ENCODE measurements at places on chromosomes 1 and 21. TPM values are rescaled to one million over a fixed set of nuclear protein-coding genes. Genes with fewer than 3 reads are reported as not detected.

The RGS16 gene
- 6.5 TPM for polyA plus RNA-seq

- no peak for DNase-seq
Measured at GRCh38 chr1:4176841-4177240, 276.8 kb upstream of the C1orf174 start.

The CELA2B gene
- 4.9 TPM for polyA plus RNA-seq

DNA sequence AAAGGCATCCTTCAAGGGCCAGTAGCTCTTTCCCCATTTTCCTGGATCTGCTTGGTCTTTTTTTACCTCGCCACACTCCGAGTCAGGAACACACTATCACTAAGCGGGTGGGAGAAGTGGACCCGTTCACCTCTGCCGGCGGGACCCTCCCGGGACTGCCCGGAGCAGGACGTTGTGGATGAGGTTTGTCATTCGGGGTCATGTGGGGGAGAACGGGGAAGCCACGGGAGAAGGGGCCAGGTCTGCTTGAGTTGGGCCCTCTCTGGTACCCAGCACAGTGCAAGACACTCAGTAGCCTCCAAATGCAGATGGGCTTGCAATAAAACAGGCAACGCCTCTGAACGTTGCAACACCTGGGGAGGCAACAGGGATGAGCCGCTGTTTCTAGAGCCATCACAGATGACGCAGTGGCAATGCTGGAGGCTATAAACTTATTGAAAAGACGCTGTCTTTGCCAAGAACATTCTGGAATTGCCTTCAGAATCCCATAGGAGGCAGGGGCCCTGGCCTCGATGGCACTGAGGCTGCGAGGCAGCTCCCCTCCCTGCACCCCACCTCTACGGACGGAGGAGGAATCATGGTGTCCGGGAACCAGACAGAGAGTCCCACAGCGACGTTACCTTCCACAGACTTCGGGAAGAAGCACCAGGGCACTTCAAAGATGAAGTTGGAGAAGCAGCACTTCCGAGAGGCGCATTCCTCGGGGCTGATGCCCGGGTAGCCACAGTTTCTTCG, 3.8 kb downstream of the TFF2 start:
- DNase-seq = no peak

The ELF3 gene
- polyA plus RNA-seq = 182 TPM

- no peak for DNase-seq
Measured at GRCh38 chr1:232744847-232745246, 60.4 kb upstream of the MAP10 start.

DNA sequence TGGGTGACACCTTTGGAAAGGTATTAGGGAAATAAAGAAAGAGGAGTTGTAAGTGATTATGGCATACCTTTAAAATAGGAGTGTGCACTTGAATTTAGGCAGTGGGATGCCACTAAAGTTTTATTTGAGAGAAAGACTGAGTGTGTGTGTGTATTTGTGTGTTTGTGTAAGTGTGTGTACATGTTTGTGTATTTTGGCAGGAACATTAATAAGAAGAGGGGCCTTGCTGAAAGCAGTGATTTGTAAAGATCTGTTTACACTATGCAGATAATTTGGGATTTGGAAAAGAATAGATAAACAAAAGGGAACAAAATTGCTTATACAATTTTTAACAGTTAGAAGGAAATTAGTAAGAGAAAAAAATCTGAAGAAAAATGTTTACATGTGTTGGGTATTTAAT, 120.8 kb downstream of the GPR52 start:
- no peak for DNase-seq

DNA sequence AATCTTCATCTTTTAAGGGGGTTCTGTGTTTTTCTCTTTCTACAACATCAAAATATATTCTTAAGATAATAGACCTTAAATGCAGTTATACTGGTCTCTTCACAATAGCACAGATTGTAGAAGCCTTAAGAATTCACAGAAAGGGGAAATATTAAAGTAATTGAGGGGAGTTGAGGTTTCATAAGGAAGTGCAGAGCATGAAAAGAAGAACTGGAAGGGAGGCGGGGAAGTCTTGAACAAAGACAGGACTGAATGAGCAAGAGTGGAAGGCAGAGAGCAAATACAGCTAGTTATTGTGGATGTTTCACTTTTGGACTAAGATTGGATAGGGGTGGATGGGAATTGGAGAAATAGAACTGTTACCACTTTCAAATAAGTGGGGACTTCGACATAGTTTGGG, 67.7 kb downstream of the PTGER3 start:
- no peak for DNase-seq

DNA sequence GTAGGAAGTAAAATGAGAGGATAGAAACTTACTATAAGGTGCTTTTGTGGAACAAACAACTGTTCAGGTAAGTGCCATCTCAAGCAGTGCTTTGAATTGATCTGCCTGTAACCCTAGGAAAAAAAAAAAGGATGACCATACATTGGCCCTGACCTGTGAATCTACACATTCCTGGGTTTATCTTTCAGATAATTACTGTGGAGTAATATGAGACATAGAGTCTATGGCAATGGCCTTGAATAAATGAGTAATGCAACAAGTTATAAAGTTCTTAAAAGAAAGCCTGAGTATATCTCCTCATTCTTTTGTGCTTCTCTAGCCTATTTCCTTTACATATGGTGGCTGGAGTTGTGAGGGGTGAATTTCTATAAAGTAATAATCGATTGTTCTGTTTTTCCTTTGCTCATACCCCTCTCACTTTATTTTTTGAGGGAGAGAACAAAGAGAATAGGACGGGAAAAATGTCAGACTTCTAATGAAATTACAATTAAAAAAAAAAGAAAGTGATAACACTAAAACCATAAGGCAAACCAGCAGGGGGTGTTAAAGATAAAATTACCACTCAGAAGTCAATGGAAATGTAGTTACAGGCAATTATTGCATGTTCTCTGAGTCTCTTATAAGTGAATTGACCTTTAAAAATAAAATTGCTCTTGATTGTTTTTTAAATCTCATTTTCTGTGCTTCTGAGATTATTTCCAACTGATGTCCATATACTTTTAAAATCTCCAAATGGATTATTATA, 12.4 kb upstream of the ATP1A1 start:
- no peak for DNase-seq

DNA sequence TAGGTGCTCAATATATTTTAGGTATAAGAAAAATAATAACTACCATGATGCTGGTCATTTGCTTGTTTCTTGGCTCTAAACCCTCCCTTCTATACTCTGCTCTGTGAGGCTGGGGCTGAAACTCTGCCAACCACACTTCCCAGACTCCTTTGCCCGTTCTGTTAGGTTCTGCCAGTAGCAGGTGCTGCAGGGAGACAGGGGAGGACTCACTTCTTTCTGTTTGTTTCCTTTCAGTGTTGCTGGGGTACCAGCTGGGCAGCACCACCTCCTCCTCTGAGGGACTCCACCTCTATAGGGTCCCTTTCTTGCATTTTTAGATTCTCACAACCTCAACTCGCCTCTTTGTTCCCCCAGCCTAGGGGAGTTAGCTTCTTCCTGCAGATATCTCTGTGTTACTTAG, 17.0 kb upstream of the SH2D2A start:
- no peak for DNase-seq

All from muscle of arm (tissue), 14 donors.